ENCODE measurements at places on chromosomes 13 and 19.

GRCh38 chr19:5230730-5231555 is 109.7 kb downstream of the PTPRS start:
- no peak for DNase-seq

DNA sequence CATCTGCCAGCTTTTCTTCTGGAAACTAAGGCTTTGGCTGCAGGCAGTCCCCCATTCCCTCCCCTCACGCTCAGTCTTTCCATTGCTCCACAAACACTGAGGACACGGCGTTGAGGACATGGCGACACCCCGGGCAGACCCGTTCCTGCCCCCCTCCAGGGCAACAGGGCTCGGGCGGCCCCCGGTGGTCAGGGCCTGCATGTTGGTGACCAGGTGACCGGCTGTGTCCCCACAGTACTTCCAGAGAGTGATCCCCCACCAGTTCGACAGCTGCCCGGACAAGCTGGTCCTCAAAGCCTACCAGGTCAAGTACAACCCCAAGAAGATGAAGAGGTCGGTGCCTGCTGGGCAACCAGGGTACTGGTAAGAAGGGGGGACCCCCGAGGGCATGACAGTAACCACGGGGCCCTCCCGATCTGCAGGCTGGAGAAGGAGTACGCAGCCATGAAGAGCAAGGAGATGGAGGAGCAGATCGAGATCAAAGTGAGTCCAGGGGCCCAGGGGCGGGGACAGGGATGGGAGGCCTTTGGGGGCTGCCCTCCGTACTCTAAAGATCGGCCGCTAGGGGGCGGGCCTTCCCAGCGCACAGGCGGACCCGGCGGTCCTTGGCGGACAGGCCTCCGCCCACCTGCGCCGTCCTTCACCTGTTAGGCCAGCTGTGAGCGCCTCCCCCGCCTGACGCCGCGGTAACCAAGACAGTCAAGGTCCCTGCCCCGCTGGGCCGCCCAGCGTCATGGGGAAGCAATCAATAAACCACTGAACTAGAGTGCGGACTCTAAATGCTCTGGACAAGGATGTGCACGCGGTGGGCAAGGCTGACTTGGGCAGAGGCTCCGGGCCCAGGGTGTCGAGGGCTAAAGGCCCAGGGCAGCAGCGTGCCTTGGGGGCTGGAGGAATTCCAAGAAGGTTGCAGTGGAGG is 21.1 kb downstream of the PRR36 start:
- DNase-seq: peak; percentile 95

- DNase-seq: no peak
Measured at GRCh38 chr13:110690516-110690915, 15.4 kb downstream of the CARS2 start.

GRCh38 chr13:24267801-24268200 is 41.6 kb upstream of the C1QTNF9 start:
- DNase-seq: no peak

GRCh38 chr19:41225238-41226052 is 6.4 kb downstream of the AXL start:
- DNase-seq: peak; percentile 89

- no peak for DNase-seq
Measured at GRCh38 chr13:71374471-71375049, 492.4 kb downstream of the DACH1 start.

- no peak for DNase-seq
Measured at GRCh38 chr19:7540761-7541474, 5.4 kb downstream of the PNPLA6 start.

- peak; percentile 64 for DNase-seq
Measured at GRCh38 chr13:57558051-57558467, 73.5 kb upstream of the PCDH17 start.

- no peak for DNase-seq
Measured at GRCh38 chr13:93715866-93716265, 489.3 kb downstream of the GPC6 start.

GRCh38 chr13:32894589-32895001 is 121.6 kb upstream of the KL start:
- DNase-seq: no peak

DNA sequence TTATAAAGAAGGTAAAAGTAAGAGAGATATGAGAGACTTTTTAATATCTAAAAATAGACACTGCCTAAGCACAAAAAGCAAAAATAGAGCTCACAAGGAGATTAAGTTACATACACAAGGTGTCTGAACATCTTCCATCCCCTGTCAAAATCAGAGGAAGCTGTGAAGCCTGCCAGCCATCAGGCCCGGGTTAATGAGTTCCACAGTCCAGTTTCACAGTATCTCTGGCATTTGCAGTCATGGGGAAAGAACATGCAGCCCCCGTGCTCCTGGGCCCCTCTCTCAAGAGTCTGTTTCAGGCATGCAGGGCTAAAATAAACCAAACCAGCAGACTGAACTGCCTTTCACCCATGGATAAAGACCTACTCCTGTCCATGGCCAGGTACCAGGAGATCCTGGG is 79.2 kb downstream of the TBC1D4 start:
- DNase-seq: no peak

DNA sequence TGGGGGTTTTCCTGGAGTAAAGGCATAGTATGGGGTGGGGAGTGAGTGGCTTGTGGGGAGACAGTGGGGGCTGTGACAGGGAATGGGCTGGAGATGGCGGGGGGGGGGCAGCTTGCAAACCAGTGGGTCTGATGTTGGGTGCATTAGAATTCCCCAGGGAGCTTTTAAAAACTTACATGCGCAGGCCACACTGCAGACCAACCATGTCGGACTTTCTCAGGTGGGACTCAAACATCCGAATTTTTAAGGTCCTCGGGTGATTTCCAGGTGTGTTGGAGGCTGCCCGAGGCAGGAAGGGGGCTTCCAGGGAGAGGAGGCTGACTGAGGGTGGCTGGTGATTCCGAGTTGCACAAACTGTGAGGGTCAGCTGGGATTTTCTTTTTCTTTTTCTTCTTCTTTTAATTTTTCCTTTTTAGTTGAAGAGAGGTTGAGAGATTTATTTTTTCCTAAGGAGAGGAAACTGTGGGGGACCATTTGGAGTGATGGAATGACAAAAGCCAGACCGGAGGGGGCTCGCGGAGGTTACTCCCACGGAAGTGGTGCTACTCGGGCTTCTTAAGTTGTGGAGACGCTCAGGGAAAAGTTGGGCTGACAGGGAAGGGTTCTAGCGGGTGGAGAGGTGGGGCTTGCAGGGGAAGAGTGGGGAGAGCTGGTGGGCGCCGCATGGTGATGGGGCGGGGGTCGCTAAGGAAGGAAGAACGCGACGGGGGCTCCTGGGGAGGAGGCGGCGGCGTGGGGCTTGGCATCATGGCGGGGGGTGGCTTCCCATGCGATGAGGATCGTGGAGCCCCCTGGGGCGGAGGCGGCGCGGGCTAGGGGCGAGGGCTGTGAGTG is 997 bp upstream of the CACNG8 start:
- DNase-seq: no peak

DNA sequence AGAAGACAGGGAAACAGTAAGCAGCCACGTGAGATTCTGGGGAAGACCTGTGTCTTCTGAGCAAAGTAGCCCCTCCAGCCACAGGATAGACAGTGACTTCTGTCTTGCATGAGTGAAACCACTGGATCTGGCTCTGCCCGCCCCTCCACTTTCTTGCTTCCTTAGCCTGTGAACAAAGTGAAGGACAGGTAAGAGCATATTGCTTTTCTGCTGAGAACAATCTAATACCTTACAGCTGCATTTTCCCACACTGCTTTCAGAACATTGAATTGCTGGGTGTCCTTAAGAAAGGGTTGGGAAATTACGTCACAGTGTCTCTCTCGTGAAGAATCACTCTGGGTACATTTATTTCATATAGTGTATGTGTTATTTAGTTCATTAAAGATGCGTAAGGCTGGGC is 11.1 kb downstream of the SLC25A15 start:
- DNase-seq: no peak

GRCh38 chr19:28615966-28616365 is 597.0 kb downstream of the UQCRFS1 start:
- no peak for DNase-seq

DNA sequence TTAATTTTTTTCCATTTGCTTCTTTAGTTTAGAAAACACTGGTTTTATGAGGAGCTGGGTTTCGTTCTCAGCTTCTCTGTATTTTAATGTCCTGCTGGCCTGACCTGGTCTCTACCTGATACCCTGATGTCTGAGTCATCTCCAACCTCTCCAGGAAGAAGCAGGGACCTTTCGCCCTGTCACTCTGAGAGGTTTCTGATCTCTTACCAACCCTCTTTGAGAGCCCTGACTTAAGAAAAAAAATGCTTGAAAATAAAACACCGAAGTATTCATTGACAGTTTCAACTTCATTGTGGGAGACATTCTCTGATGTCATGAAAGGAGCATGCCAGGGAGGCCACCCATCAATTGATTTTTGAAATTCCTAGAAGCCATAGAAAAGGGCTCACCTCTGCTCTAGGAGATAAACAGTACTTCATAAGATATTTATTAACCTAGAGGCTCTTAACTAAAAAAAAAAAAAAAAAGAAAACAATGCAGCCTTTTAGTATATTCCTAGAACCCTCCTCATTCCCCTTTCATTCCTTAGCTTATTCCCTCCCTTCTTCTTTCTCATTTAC is 234.8 kb downstream of the ENOX1 start:
- no peak for DNase-seq

DNA sequence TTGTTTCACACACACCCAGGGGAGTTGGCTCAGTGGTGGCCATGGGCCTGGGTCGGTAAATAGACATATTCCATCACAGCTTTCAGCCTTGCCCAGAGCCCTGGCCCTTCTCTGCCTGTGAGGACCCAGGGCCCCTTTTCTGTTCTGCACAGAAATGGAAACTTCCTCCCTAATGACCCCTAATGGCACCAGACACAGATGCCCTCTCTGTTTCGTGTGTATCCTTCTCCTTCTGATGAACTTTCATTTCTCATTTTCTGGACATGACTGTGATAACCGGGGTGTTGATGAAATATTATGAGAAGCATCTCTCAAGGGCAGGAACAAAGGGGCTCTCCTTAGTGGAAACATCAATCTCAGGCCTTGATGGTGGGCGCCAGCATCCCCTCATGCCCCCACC is 12.8 kb downstream of the LILRA1 start:
- no peak for DNase-seq

GRCh38 chr13:73417012-73417615 is 358.3 kb downstream of the KLF5 start:
- DNase-seq: no peak

- DNase-seq: no peak
Measured at GRCh38 chr19:49855676-49856573, 5.0 kb downstream of the PTOV1 start.

DNA sequence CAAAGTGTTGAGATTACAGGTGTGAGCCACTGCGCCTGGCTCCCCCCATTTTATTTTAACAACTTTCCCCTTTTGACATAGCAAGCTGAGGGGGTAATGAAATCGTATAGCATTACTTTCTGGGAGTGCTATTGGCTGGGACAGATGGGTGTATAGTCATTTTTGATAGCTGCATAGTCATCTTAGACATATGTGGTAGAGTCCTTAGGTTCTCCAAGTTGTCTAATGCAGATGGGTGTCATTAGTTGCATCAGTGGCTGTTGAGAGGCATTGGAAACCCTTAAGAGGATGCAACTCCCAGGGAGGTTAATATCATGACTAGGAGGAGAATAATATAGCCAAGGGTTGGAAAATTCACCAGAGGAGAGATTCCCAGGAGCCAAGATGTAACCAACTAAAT is 28.6 kb upstream of the PNMA8B start:
- no peak for DNase-seq

- DNase-seq: peak; percentile 100
Measured at GRCh38 chr19:45178262-45179071, at the start of gene BLOC1S3. TSS of gene BLOC1S3 (plus strand) at chr19:45178784. CDS start at chr19:45179297, 513 bp downstream.

DNA sequence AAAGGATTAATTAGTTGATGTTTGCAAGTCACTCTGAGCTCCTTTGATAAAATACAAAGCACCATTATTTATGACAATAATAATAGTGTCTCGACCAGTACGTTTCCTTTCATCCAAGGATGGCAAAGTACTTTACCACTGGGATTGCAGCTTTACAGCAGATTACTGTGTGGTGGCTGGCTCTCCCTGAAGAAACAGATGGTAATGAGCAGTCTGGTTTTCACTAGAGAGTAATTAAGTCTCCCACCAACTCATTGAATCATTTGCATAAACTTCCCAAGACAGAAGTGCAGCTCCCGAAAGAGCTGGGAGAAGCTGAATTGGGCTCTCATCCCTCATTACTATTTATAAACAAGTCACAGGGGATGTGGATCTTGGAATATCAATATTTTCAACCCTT is 48.7 kb downstream of the KLF5 start:
- no peak for DNase-seq

DNA sequence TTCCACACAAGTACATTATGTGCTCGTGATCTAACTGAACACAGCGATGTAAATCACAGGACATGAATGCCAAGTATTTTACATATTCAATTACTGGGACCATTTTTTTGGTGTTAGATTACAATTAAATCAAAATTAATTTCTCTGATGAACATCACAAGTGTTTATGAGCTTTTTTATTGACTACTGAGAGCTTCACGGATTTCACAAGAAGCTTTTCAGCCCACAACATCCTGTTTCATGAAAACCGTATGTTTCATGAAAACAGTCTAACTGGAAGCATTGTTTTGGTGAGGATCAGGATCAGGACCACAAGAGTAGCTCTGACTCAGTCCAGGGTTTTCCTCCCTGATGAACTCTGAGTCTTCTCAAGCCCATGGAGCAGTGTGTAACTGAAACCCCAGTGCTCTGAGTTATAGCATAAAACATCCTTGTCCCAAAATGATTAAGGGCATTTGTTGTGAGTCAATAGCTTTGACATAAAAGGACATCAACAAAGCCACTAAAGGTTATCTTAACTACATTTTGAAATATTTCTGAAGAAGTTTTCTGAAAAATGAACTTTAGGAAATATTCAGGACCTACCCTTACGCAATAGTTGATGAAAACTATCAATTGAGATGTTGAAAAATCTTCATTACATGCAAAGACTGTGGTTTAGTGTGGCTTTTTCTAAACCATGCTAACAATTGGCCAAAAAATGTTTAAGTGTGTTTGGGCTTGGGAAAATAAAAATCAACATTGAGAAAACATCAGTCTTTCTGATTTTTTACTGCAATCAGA is 49.3 kb downstream of the UFM1 start:
- peak; percentile 15 for DNase-seq

DNA sequence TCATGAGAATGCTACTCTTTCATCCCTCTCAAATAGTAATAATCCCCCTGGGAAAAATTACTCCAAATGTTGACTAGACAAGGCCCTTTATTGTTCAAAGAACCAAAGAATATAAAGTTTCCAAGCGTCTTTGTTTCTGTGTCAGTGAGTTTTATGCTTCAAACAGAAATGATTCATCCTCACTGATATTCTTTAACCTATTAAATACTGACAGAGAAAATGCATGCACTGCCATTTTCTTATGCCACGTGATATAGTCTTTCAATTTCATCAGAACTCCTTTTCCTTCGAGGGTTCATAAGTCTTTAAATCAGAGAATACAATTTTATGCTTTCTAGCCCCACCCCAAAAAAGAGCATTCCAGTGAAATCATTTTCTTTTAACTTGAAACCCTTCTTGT is 211.6 kb downstream of the SHISA2 start:
- no peak for DNase-seq

- DNase-seq: peak; percentile 90
Measured at GRCh38 chr13:27792393-27793218, at the start of gene GSX1. TSS of gene GSX1 (plus strand) at chr13:27792483. CDS start at chr13:27792691, 208 bp downstream.

GRCh38 chr19:4847190-4847973 is 15.9 kb upstream of the TICAM1 start:
- DNase-seq: no peak

- peak; percentile 30 for DNase-seq
Measured at GRCh38 chr13:26442541-26442940, 114.9 kb upstream of the WASF3 start.

Measured in hepatocyte (in vitro differentiated cells).